ENCODE measurements at places on chromosomes 5 and 9.

GRCh38 chr9:89417832-89418473, 80.0 kb downstream of the SEMA4D start:
- DNase-seq, result no peak

- no peak for DNase-seq
Measured at GRCh38 chr9:83651558-83651957, 28.6 kb downstream of the IDNK start.

DNA sequence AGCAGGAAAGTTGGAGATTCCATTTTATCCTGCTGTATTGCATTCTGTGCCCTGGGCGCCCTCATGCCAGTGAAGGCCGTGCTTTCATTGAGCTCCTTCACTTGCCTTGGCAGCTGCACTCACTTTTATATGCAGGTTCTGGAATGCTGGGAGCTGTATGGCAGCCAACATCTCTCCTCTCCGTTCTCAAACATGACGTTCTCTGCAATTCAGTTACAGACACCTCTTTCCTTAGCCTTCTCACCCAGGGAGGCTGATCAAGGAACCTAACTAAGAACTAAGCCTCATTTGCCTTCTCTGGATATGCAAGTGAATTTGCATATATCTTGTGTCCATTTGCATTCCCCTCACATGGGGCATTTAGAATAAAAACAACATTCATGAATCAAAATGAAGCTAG, 29.4 kb upstream of the PURA start:
- no peak for DNase-seq

GRCh38 chr5:170503990-170504596, at the start of gene KCNIP1:
KCNIP1 (plus strand) TSS chr5:170504020.
- no peak for DNase-seq

DNA sequence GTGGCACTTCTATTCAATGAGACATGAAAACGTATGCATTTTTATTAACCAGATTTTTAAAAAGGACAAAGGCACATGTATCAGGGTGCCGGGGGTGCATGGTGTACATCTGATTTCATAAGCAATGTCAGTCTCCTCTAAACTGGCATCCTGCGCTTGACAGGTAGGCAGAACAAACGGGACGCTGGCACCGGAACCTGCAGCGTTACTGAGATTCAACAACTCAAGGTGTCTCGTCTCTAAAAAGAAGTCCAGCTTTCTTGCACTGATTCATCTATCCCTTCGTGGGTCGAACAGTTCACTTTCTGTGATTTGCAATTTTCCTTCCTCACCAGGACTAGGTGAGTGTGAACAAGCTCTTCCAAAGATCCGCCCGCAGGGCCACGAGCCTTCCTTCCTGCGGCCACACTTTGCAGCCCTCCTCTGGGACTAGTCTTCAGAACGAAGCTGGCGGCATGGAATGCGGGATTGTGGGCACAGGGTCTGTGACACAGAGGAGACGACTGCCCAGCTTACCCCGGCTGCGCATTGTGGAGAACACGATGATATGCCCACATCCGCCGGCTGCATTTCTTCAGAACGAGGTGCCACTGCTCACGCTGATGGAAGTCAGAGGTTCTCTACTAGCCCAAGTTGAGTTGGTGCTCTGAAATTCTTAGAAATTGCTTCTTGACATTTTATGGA, 7.2 kb downstream of the SLC6A3 start:
- no peak for DNase-seq

DNA sequence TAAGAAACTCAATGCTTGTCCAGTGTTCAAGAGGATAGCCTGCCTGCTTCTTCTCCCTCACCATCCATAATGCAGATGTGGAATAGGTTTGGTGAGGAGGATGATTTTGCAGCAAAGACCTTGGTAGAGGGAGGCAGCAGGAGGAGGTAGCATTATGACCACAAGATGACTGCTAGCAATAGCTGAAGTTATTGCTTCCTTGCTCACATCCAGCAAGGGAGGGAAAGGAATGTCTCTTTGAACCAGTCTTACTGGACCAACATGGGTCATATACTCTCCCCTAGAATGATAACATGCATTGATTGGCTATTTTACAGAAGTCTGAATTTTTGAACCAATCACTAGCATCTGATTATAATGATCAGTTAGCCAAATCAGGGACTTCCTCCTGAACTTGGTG, 607.6 kb downstream of the EBF1 start:
- DNase-seq, result no peak

GRCh38 chr5:7576023-7576715, 180.2 kb downstream of the ADCY2 start:
- no peak for DNase-seq

DNA sequence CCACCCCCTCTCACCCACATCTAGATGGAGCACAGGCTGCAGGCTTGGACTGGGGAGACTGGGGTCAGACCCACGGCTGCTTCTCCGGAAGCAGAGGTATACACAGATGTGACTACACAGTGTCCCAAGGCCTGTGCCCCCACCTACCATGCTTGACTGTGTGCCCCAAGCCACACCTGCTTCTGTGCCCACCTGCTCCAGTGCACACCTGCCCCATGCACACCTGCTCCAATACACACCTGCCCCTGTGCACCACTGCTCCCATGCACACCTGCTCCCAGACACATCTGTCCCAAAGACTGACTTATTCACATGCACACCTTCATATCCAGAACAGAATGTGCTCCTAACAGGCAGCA, 5.5 kb upstream of the COL5A1 start:
- DNase-seq, result no peak

DNA sequence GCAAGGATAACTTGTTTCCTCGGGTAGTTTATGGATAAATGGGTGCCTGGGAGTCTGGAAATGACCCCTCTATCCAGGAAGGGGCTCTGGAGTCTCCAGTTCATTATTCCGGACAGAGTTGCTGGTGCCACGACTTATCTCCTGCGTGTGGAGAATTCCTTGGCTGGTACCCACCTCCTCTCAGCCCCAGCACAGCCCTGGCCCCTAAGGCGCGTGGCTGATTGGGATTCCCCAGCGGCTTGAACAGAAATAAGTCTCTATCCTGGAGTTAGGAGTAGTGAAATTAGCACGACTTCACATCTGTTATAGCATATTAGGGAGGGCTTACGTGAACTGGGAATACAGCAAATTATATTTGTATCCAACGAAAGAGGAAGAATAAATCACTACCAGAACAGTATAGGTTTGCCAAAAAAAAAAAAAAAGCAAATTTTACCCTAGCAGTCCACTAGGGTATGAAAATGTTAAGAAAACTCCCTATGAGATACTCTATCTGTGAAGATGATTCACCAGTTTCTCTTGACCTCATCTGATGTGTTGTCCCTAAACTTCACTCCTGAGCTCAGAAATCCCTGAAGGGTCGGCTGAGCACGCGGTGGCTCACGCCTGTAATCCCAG, 172.5 kb upstream of the OTULINL start:
- no peak for DNase-seq

DNA sequence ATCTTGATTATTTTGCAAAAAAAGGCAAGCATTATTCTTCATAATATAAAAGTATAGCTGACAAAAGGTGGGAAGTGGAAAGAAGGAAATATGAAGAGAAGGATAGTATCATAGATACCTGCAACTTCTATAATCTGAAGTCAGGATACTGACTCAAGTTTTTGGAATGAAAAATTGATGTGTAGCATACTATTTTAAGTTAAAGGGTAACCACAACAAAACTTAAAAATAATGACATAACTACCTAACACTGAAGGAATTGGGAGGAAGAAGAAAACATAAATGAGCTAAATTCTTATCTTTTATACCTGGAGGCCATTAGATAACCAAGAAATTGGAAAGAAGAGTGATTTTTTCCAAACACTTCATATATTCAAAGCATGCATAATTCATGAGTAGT, 51.8 kb upstream of the TLE1 start:
- DNase-seq, result no peak

- DNase-seq, result no peak
Measured at GRCh38 chr5:74633695-74634094, 6.8 kb downstream of the ENC1 start.

DNA sequence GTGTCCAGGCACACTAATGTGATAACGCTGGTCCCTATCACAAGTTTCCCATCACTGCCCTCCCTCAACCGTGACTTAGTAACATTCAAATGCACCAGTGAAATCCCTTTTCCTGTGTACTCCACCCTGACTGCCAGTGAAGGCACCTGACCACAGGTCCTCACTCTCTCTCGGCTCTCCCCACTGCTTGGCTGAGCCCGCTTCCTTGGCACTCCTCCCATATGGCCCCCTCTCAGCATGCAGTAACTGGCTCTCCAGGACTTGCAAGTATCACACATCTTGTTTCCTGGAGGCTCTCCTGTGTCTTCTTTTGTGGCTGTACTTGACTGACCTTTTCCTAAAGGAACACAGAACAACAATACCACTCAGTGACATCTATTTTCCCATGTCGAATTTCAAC, 292.0 kb upstream of the ZNF608 start:
- no peak for DNase-seq

DNA sequence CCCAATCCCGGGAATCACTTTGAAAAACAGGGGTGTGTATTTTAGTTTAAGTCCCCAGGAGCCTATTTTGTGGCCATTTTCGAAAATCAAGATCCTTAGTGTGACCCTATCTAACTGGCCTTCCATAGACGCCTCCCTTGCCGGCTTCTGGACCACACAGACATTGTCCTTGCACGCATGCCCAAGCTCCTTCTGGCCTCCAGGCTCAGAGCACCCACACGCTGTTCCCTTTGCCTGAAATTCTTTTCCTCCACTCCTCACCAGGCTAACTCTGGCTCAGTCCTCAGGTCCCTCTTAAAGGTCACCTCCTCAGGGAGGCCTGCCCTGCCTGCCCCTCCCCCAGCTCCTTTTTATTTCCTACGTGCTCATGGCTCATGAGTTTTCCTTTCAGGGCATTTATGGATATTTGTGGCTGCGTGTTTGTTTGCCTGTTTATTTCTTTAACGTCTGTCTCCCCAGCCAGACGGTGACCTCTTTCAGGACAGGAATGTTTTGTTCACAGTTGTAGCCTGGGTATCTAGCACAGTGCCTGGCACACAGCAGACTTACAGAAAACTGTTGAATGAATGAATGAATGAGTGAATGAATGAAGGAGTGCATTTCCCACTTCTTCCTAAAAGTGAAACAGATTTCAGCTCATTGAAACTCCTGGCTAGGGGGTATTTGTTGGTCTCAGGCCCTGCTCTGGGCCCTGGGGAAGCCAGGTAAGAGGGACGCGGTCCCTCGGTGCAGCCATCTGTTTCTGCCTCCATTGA, 79.1 kb upstream of the IER5L start:
- DNase-seq, result no peak

GRCh38 chr5:43802119-43802518, 199.1 kb downstream of the NNT start:
- no peak for DNase-seq

DNA sequence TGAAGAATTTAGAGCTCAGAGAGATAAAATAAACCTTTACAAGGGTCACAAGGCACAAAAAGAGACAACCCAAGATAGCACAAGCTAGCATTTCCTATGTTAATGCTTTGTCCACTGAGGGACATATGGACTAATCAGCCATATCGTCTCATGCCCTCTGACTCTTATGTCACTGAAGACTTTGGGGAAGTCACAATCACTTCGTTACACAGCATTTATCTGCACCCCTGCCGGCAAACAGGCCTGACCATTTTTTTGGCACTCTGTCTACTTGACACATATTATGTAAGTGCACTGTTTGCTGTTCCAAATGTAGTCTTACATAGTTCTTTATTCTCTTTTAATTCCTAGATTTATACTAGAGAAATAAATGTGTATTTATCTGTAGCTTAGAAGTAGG, 13.9 kb upstream of the BNC2 start:
- DNase-seq, result no peak

- no peak for DNase-seq
Measured at GRCh38 chr5:150038547-150038946, 38.0 kb downstream of the HMGXB3 start.

GRCh38 chr9:3331801-3332200, 194.0 kb downstream of the RFX3 start:
- no peak for DNase-seq

- DNase-seq, result no peak
Measured at GRCh38 chr9:72623156-72623555, 101.7 kb downstream of the TMC1 start.

- DNase-seq, result no peak
Measured at GRCh38 chr9:19232823-19233194, 2.3 kb downstream of the DENND4C start.

- no peak for DNase-seq
Measured at GRCh38 chr5:5645198-5645597, 222.7 kb downstream of the ICE1 start.

DNA sequence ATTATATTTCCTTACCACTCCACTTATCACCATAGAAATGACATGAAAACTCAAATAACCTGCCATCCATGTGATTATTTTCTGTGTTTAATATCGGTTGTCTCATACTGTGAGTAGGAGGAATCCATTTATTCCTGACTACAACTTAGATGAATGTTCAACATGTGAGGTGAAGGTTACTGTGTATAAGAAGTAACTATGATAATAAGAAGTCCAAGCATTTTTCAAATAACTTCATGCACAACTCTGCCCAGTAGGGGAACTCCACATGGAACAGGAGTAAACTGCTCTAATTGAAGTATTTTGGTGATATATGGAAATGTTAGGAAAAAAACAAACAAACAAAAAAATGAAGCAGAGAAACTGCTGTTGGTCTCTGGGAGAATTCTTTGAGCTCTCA, 447.5 kb upstream of the GRIN3A start:
- no peak for DNase-seq

- no peak for DNase-seq
Measured at GRCh38 chr9:13728917-13729811, 449.7 kb upstream of the MPDZ start.

GRCh38 chr5:131795228-131795627, 1.6 kb downstream of the FNIP1 start:
- DNase-seq, result no peak

DNA sequence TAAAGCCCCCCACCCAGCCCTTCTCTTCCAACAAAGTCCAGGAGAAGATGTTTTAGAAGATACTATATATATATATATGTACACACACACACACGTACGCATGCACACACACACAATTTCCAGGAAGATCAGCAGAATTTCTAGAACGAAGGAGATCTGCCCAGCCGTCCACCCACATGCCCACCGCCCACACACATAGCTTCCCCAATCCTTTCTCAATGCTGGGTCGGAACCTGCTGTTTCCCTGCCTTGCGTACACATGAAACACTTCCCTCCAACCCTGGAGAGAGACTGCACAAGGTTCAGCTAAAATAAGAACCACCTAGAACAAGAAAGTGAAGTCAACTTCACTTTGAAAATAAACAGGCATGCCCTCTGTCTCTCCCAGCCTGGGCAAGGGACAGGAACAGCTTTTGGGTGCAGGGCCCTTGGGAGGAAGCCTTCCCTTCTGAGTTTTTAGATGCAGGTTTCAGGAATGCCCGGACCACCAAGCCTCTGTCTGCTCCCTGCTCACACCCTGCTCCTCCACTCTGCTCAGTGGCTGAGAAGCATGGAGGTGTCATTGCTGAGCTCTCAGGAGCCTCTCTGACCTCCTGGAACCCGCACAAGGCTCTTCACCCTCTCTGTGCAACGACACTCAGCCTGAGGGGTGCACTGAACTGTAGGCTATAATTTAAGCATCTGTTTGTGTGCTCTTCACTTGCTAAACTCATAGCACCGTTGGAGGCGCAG, 149.4 kb downstream of the C5orf15 start:
- DNase-seq, result no peak

GRCh38 chr9:114224247-114224610, 68.9 kb downstream of the COL27A1 start:
- no peak for DNase-seq

- DNase-seq, result no peak
Measured at GRCh38 chr5:73859696-73860095, 233.7 kb downstream of the ARHGEF28 start.

All from effector CD8-positive, alpha-beta T cell (primary cell).